ENCODE measurements at places on chromosomes 2 and 18.
A peak's percentile ranks its signal among the peaks of the same experiment; 100 is the strongest.

- no peak for DNase-seq
Observed at GRCh38 chr18:9478545-9478944, 3.2 kb downstream of the RALBP1 start.

DNA sequence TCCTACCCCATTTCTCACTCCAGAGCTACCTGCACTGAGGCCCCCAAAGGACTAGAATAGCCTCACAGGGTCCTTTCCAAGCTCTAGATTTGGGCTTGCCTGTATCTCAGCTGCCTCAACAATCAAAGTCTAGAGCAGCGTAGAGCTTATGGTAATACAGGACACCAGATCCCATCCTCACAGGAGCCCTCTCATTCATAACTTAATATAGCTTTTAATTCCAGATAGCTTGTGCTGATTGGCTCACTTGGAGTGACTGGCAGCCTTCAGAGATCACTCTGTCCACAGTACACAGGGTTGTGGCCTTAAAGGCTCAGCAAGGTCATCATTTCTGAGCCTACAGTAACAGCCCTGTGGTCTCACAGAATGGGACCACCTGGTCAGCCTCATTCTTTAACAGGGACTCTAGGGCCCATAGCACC lies 51.4 kb downstream of the ZFP36L2 start:
- no peak for DNase-seq

DNA sequence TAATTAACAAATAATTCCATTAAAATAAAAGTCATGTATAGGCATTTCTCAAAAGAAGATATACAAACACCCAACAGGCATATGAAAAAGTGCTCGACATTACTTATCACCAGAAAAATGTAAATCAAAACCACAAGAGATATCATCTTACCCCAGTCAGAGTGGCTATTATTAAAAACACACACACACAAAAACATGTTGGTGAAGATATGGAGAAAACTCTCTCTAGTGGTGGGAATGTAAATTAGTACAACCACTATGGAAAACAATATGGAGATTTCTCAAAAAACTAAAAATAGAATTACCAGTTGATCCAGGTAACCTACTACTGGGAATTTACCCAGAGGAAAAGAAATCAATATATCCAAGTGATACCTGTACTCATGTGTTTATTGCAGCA lies 966.3 kb upstream of the POU3F3 start:
- no peak for DNase-seq

DNA sequence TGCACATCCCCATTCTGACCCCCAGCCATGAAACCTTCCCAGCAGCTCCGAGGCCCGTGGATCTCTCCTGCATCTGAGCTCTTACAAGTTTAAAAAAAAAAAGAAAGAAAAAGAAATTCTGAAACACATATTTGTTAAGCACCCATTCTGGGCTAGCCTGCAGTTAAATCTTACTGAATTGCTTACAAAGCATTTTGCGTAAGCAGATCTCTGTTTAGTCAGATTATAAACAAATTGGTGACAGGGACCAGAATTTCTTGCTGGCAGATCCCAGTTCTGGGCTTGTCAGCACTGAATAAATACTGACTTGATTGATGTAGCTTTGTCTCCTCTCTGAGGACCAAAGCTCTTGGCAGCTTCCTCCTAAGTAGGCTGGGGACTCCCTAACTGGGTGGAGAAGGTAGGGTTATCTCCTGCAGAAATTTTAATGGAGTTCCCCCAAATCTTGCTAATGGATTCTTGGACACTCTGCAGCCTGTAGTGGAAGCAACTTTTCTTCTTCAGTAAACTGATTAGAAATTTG lies 160.9 kb downstream of the MIB1 start:
- DNase-seq = no peak

- DNase-seq = peak; percentile 20
Observed at GRCh38 chr2:167342769-167343168, 454.5 kb downstream of the XIRP2 start.

GRCh38 chr2:71951718-71952404 lies 195.8 kb downstream of the CYP26B1 start:
- no peak for DNase-seq

GRCh38 chr2:186806591-186806990 lies 42.4 kb downstream of the ZSWIM2 start:
- no peak for DNase-seq

- DNase-seq = no peak
Observed at GRCh38 chr18:74249181-74249968, 42.4 kb downstream of the CYB5A start.

GRCh38 chr18:77106331-77106730 lies 26.3 kb downstream of the MBP start:
- peak; percentile 91 for DNase-seq

GRCh38 chr2:230751062-230751461 lies 38.4 kb downstream of the CAB39 start:
- no peak for DNase-seq

DNA sequence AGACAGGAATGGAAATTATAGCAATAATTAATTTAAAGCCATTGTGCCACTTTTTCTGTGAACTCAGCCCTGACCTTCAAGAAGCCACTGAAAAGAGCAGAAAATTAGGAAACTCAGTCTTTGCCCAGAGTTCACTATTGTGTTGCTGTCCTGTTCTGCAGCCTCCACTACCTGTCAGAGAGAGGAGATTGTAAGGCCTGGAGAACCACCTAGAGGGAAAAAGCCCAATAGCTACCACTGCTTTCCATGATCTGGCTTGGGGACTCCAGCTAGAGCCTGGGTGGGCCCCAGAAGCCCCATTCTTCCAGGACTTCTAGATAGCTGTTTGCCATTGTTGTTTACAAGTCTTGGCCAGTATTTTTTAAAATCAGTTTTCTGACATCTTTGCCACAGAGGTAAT lies 176.1 kb upstream of the KLF7 start:
- no peak for DNase-seq

DNA sequence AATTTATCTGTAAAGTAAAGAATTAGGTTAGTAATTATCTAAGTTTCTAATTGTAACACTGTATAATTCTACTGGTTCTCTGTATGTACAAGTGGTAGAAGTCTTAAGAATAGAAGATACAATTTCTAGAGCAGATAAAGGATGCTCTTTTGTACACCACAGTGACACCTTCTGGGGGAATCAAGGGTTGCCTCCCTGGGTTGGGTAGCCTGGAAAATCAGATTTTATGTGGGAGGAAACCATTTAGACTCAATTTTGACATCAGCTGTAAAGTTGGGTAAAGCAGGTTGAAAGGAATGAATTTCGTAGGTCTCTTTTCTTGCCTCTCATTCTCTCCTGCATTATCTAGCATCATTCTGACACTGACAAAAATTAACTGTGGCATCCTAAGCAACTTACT lies 354.8 kb downstream of the DCC start:
- DNase-seq = no peak

DNA sequence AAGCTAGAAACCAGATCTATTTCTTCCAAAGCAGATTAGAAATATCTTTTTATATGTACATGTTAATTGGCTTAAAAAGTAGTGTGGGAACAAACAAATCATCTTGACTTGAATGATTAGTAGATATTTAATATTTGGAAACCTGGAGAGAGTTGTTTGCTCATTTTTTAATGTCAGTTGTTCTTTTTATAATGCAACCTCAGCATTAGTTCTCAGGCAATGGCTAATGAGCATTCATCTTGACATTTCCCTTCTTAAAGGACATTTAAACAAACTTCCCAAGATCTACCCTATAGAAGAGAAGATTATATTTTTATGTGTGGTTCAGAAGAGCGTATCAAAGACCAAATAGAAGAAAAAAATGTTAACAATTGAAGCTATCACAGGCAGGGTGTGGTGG lies 334.0 kb downstream of the CTNNA2 start:
- DNase-seq = no peak

- no peak for DNase-seq
Observed at GRCh38 chr2:120747281-120747680, 11.6 kb downstream of the GLI2 start.

GRCh38 chr18:10420561-10421352 lies 33.7 kb upstream of the APCDD1 start:
- no peak for DNase-seq

- DNase-seq = no peak
Observed at GRCh38 chr2:229296536-229296935, 25.4 kb upstream of the PID1 start.

- DNase-seq = no peak
Observed at GRCh38 chr2:209145941-209146681, 277.7 kb upstream of the MAP2 start.

GRCh38 chr18:7333025-7333562 lies 102.2 kb downstream of the LRRC30 start:
- DNase-seq = no peak

DNA sequence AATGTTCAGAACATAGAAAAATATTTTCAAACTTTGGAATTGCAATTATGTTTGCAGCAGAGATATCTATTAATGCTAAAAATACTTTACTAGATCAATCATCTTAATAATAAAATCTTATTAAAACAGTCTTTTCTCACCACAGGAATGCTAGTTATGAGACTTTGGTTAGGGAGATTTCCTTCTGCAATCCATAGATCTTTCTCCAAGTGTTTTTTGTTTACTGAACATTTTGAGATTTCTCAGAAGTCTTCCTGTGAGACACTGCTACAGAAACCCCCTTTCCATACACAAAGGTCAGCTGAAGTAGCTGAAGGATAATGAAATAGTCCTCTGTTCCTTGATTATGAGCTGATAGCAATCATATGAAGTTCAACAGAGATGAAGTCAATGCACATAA lies 59.4 kb upstream of the RAPH1 start:
- no peak for DNase-seq

DNA sequence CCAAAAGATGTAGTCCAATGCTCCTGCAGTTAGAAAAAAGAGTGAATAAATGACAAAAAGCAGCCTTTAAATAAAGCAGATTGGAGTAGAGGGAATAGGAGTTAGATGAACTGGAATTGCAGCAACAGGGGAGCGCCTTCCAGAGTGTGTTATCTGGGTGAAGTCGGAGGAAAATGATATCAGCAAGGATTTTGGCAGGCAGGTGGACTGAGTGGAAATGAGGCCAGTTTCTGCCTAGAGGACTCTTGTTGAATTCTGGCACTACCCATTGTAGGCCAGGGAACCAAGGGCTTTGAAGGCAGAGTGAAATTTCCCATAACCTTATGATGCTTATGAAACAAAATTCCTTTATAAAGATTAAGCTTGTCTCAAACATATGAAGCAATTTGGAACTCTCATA lies 59.8 kb downstream of the AKAIN1 start:
- DNase-seq = no peak

GRCh38 chr2:37711831-37712230 lies 40.4 kb upstream of the CDC42EP3 start:
- no peak for DNase-seq

DNA sequence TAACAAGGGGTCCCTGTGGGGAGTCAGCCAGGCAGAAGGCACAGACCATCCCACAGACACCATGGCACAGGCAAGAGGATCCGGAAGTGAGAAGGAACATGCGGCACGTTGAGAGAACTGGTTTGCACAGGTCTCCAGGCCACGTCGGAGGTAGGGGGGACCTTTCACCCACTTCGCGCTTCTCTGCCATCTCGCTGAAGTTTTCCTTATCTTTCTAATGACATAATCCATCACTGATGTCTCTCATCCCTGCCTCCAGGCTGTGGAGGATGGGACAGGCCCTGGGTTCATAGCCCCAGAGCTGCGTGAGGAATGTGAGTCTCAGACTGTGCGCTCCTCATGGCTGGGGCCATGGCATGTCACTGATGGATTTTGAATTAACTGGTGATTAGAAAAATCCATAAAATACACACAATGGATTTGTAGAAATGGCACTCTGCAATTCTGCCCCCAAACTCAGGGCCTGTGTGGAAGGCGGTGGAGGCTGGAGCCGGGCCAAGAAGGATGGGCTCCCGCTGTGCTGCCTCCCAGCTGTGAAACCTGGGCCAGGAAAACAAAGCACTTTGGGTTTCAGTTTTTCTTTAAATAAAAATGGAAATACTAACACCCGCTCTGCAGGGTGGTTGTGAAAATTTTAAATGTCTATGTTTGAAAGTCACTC lies 113.3 kb upstream of the ALKAL2 start:
- DNase-seq = no peak

- DNase-seq = no peak
Observed at GRCh38 chr2:222309361-222309760, 10.6 kb upstream of the PAX3 start.
